ENCODE measurements at places on chromosomes 1 and 21. TPM values are rescaled to one million over a fixed set of nuclear protein-coding genes. Genes with fewer than 3 reads are reported as not detected.

NEK2 gene
- 8.6 TPM for total RNA-seq

ECM1 gene
- total RNA-seq, result 1.4 TPM

KCNJ15 gene
- total RNA-seq, result not detected

RBM11 gene
- total RNA-seq, result not detected

CFAP141 gene
- total RNA-seq, result not detected

Data from Peyer's patch (tissue), 4 donors.